GM19239 (cell line): ENCODE measurements at places on chromosomes 1 and 21.

DNA sequence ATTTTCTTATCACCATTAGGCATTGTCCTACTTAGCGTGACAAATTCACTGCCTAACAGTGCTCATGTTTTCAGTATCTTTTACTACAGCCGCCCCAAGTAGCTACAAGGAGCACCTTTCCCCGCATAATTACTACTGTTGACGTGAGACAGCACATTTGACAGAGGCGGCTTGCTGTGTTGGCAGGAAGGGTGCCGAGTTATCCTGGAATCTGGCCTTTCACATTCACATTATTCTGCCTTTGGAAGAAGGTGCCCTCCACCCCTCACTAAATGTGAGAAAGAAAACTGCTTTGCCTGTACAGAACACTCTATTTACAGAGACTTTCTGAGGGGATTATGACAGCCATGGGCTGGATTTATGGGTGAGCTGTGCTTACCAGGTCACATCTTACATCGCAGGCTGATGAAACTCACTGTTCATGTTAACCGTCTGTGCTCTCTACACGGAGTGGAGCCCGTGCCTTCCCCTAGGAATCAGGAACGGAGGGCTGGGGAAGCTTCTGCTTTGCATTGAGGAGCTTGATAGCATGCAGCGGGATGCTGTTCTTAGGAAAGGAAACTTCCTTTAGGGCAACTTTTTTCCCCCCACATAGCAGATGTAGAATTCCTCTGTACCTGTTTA is 148.0 kb upstream of the ZRANB2 start:
- no peak for DNase-seq

DNA sequence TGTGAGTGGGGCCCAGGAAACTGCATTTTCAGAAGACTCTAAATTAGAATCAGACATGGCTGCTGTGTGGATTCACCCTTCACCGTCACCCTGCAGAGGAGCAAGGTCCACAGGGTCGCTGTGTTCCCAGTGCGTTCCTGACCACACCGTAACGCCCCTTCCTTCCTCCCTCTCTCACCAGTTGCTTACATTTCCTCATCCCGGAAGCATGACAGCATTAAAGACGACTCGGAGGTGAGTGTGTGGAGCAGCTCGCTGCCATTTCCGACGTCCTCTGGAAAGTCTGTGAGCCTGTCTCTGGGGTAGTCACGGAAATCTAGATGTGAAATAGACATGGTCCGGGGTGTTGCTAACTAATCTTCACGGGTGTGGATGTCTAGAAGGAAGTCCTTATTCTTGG is 45.9 kb downstream of the FAAP20 start:
- no peak for DNase-seq

GRCh38 chr1:24278726-24279125 is 40.4 kb upstream of the GRHL3 start:
- DNase-seq: no peak

GRCh38 chr1:21058035-21058793 is 118.5 kb downstream of the EIF4G3 start:
- DNase-seq: no peak

DNA sequence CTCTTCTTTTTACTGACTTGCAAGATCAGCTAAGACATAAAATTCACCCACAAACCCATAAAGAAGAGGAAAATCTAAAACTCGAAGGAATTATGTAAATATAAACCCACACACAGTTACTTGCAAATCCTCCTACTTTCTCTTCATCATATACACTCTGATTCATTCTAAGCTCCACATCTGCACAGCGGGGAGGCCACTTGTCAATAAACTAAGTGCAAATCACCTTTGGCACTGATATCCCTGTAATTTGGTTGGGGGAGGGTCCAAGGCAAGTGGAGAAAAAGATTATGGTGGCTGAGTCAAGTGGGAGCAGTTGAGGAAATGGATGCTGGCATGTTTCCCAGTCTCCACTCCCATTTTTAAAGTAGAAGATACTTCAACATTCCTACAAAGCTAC is 596.5 kb downstream of the MATN1 start:
- no peak for DNase-seq

GRCh38 chr1:160626509-160627342 is 20.1 kb downstream of the SLAMF1 start:
- DNase-seq: no peak

DNA sequence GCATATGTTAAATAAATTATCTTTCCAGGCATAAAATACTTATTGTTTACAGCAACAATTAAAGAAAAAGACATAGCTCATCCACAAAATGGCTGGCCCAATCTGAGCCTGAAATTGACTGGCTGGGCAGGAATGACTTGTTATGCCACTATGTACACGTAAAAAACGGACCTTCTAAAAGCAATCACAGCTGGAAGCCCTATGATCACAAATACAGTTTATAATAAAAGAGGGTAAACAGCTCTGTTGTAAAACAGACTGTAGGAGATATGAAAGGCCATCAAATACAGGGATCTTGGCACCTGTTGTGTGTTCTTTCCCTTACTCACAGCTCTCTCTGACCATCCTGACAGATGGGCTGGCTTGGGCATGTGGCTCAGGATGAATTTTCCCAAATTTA is 70.5 kb upstream of the DMRTA2 start:
- no peak for DNase-seq

DNA sequence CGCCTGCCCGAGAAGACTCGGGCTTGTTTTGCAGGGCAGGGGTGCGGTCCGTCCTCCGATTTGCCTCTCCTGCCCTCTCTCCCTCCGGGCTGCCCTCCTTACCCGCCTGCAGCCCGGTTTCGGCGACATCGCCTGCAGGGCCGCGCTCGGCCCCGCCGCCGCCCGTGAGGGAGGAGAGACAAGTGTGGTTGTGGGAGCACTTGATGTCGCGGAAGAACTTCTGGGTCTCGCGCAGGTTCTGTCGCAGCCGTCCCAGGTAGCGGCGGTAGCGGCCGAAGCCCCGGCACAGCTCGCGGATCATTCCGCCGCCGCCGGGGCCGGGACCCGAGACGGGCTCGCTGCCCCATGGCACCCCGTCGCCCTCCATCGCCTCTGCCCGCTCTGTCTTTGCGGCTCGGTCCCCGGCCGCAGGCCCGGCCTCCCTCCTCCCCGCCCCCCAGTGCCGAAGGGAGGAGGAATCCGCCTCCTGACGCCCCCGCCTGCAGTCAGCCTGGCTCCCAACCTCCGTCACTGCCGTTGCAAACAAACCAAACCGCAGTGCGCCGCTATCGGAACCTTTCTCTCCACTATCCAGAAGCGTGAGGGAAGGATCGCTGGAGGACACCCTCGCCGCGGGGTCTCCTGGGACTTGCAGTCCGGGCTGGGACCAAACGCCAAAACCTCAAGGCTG is at the start of gene DSTYK:
Gene DSTYK, minus strand, starts transcription at position 534 of the 670 bp plus-strand sequence. Its CDS starts 167 bp downstream, at position 367.
- DNase-seq: peak; percentile 84
